ENCODE measurements at places on chromosomes 1 and 21.

- DNase-seq, result peak; percentile 38
Measured at GRCh38 chr1:33036051-33036525, 595 bp downstream of the AK2 start.

- no peak for DNase-seq
Measured at GRCh38 chr1:33441088-33441745, 10.3 kb upstream of the PHC2 start.

DNA sequence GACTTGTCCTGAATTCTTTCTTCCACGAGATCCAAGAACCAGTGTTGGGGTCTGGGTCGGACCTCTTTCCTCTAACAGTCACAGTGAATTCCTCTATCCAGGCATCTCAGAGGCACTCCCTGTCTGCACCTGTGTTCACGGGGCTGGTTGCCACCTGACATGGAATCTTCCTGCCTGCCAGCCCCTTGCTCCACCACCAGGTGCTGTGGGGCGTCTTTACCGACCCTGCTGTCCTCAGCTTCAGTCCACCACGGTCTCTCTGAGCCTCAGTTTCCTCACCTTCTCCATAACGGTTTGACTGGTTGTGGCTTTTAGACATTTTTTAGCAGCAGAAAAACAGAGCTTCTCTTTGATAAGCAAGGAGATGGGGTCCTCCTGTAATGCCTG lies 62.7 kb downstream of the SDC3 start:
- DNase-seq, result no peak

GRCh38 chr1:27966402-27967105 lies 6.8 kb downstream of the XKR8 start:
- no peak for DNase-seq

- DNase-seq, result no peak
Measured at GRCh38 chr1:192571668-192572067, 3.9 kb upstream of the RGS1 start.

DNA sequence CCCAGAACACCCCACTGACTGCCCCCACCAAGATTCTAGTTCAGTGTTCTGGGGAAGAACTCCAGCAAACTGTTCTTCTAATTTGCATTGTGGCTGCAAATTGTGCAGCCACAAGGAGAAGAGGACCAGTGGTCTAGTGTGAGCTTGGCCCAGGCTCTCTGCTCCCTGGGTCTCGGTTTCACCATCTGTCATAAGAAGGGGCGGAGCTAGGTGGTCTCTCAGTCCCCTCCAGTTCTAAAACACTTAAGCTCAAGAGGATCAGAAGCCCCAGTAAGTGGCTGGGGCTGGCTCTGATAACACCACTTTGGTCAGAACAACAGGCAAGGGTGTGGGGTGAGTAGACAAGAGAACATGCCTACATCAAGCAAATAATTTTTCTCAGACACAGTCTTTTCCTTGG lies 99.9 kb downstream of the BEND5 start:
- no peak for DNase-seq

GRCh38 chr21:17539323-17539722 lies 26.5 kb downstream of the CXADR start:
- DNase-seq, result no peak
